Cortex of kidney (tissue), 1 donor: ENCODE measurements at places on chromosomes 16 and 17.

DNA sequence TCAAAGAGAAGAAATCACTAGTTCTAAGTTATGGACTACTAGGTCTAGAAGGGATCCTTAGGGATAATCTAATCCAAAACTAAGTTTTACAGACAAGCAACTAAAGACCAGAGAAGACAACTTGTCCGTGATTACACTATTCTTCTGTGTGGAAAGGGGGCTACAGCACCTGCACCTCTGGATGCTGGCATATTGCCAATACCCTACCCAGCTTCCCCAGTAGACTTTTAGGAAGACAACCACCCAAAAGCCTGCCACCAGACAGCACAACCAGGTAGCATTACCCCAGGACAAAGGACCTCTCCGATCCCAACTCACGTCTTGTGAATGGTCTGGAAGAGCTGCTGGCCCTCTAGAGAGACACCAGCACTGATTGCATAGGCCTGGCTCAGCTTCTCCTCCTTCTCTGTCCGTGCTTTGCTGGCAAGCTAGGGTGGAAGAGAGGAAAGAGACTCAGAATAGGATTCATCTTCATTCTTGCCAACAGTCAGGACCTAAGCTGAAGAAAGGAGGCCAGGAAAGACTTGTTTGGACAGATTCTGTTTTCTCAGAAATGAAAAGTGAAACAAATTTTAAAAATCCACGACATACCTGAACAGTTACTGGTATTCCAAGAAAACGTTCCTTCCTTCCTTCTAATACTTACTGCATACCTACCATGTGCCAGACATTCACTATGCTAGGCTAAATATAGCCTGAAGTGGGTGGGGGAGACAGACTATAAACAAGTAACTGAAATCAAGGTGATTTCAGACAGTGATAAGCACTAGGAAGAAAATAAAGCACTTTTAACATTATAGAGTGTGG lies 25.3 kb upstream of the TMEM101 start:
- DNase-seq, result no peak

DNA sequence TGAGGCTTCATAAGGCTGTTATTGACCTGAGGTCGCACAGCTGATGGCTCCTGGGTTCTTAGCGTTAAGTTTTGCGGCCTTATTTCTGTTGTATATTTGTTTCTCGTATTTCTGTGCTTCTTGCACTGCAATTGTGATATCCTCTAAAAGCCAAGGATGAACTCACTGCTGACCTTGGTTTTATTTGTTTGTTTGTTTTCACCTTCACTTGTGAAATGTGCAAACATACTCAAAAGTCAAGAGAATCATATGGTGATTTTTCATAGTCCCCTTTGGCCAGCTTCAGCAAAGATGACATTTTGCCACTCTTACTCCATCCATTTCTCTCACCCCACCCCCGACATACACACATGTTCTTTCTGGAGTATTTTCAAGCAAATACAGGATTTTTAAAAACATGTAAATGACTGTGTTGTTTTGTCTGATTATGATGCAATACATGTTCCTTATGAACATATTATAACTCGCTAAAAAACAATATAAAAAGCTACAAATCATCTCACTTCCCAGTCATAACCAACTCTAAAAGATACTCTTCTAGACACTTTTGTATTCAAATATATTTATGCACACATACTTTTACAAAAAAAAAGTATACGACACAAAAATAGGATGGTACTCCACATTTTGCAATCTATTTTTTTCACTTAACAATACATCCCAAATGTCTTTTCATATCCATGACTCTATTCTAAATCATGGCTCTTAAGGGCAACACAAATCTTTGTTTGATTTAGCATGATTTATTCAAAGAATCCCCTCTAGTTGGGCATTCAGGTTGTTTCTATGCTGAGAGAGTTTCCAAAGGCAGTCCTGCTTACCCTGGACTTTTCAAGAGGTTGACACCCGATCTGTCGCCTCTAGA lies 5.7 kb upstream of the ZCCHC14 start:
- DNase-seq, result no peak

DNA sequence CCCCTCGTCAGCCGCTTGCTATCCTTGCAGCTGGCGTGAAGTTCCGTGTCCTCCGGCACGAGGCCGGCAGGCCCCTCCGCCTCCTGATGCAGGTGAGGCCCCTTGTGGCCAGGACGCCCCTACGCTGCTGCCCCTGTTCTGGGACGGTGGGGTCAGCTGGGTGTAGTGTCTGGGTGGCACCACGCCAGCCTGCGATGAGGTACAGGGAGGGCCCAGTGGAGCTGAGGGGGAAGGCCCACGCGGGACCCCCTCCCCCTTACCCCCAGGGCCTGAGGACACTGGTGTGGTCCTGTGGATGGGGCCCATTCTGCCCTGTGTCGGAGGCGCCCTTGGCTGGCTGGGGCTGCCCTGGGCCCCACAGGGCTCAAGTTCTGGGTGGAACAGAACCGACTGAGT lies 7.7 kb upstream of the RAB40C start:
- no peak for DNase-seq

DNA sequence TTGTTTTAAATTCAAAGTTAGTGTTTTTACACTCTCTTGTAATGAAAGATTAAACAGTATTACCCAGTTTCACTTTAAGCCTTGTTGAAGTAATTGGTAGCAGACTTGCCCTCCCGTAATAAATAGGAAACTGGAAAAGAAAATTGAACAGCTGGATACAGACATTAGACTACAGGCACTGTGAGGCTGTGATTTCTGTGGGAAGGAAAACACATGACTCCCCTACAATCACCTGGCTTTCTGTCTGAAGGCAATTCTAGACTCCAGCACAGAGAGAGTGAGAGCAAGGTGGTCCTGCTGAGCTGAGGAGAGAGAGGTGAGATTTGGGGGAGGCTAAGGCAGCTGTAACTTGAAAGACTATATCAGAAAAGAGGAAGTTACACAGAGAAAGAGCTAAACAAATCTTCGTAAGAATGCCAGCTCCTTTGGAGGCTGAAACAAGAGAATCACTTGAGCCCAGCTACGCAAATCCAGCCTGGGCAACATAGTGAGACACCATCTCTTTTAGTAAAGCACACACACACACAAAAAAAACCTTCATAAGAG lies 57.8 kb upstream of the CDYL2 start:
- DNase-seq, result no peak

GRCh38 chr16:31243734-31244670 lies 15.8 kb upstream of the ITGAM start:
- DNase-seq, result no peak

DNA sequence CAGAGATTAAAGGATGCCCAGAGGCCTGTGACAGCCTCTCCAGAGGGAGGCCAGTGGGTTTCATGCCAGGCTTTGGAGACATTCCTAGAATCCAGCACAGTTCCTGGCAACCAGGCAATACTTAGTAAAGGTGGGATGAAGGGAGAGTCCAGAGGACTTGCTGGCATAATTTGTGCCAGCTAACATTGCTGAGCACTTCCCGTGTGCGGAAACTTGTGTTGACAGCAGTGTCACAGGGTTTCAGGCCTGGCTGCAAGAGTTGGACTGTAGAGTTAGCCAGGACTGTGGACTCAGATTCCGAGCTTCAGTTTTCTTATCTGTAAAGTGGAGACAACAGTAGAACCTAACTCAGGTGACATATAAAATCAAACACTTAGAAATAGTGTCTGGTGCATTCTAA lies 141.7 kb downstream of the SALL1 start:
- DNase-seq, result no peak

DNA sequence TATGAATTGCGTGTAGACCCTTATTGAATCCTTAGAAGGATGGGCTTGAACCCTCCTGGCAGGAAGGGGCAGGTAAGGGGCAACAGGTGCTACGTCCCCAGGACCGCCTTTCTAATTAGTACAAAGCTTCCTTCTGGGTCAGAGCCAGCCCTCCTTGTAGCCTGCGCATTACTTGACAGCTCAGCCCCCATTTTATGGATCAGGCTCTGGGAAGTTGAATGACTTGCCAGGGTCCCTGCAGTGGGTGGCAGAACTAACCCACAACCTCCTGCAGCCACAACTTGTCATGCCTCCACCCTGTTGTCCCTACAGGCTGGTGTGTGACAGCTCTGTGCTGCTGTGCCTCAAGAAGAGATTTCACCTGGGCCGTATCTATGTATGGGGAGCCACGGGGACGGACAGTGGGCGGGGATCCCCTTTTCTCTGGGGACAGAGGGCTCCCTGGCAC lies 2.7 kb downstream of the MYO15B start:
- DNase-seq, result no peak

GRCh38 chr17:16879686-16880085 lies 92.2 kb downstream of the TNFRSF13B start:
- no peak for DNase-seq

DNA sequence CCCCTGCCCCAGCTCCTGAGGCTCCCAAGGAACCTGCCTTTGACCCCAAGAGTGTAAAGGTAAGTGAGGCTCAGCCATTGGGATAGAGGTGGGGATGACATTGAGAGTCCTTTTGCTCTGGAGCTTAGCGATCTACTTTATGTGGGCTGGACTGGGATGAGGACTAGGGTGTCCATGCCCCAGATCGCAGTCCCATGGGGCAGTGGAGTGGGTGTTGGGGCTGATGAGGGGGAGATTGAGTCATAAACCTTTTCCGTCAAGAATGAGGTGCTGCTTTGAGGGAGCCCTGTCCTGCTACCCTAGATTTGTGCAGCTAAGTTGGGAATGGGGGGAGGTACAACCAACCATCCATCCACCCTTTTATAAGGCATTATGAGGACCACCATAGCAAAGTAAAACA lies 351 bp downstream of the MYL4 start:
- DNase-seq, result no peak
